ENCODE measurements at places on chromosomes 5 and 9.

GRCh38 chr5:110815916-110816605 is 77.3 kb downstream of the SLC25A46 start:
- DNase-seq = no peak

GRCh38 chr5:111478266-111478665 is 34.1 kb downstream of the STARD4 start:
- DNase-seq = no peak

- DNase-seq = no peak
Measured at GRCh38 chr5:141529873-141530272, 41.0 kb downstream of the PCDHGC5 start.

DNA sequence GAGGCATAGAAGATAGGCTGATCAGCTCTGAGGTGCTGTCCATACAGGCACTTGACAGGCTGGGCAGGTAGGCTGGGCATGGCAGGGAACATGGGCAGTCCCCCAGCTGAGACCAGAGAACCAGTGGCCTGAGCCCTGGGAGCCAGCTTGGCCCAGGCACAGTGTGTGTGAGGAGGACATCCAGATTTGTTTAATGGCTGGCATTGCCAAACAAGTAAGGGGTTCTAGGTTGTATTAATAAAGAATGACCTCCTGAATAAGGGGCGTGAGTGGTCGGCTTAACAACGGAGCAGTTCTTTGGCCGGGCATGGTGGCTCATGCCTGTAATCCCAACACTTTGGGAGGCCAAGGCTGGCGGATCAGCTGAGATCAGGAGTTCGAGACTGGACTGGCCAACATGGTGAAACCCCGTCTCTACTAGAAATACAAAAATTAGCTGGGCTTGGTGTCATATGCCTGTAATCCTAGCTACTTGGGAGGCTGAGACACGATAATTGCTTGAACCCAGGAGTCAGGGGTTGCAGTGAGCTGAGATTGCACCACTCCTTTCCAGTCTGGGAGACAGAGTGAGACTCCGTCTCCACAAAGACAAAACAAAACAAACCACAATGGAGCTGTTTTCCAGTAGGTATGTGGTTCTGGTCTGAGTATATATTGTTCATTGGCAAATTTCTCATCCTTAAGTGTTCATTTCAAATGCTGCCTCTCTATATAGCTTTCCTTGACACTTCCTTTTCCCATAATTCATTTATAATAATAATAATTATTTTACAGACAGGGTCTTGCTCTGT is 56.2 kb downstream of the ANGPTL2 start:
- DNase-seq = no peak

DNA sequence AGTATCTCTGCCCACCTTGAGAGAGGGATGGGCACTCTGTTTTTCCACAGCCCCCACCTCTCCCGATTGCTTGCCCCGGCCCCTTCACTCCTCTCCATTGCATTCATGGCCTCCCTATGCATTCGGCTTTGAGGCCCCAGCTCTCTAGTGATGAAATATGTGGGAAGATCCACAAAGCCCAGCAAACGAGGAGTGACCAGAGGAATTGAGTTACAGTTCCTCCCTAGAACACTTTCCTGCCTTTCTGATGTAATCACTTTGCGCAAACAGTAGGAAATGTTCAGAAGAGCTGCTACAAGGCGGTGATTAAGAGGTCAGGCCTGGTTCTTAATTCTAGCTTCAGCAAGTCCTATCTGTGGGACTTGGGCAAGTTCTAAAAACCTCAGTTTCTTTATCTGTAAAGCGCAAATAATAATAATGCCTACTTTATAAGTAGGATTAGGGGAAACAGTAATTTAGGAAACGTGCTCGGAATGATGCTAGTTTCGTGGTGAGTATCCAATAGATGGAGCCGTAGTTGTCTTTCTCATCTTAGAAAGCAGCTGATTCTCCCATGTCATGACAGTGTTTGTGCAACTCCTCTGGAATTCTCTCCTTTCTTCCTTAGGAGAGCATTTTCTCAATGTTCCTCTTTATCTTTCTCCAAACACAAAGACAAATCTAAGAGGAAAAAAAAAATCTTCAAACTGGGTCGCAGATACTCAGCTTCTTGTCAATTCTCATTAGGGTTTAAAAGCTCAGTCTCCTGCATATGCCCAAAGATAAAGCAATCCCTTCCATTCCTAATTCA is 99.5 kb upstream of the MSX2 start:
- DNase-seq = no peak

- DNase-seq = no peak
Measured at GRCh38 chr5:30900367-30900766, 293.1 kb upstream of the CDH6 start.

- no peak for DNase-seq
Measured at GRCh38 chr5:170308686-170309085, 11.1 kb upstream of the LCP2 start.

All from fibroblast of gingiva (primary cell).